Activated CD8-positive, alpha-beta memory T cell treated with anti-CD3 and anti-CD28 coated beads for 4 hours (primary cell): ENCODE measurements at places on chromosomes 3 and 15.

GRCh38 chr3:189474944-189475343, 156.2 kb upstream of the TP63 start:
- no peak for DNase-seq

- no peak for DNase-seq
Measured at GRCh38 chr3:137588871-137589270, 175.2 kb upstream of the SOX14 start.

GRCh38 chr3:122689587-122689986, 8.9 kb downstream of the PARP14 start:
- DNase-seq, result no peak

DNA sequence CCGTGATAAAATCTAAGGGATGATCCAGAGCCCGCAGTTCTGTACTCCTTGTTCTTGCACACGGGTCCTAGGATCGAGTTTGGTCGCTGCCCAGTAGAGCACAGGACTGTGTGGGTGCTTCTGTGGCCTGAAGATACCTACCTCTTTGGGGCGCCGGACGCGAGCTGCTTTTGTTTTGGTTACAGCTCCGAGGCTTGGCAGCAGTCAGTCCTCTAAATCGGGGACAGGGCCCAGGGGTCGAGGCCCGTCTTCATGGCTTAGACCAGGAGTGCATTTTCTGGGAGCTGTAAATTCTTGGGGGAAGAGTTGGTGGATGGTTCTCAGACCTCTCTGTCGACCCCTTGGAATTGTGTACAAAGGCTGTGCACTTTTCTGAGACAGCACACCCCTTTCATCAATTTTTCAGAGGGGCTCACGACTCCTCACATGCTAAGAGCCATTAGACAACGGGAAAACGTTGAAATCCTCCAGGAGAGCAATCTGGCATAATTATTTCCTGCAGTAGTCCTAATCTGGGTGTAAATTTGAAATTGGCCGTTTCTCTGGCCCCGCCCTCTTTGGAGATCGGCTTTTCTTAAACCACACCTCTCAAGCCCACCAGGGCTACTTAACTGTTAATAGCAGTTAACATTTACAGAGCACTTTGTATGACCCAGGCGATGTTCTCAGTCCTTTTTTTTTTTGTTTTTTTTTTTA, 928 bp downstream of the CEP97 start:
- DNase-seq, result peak; percentile 9

DNA sequence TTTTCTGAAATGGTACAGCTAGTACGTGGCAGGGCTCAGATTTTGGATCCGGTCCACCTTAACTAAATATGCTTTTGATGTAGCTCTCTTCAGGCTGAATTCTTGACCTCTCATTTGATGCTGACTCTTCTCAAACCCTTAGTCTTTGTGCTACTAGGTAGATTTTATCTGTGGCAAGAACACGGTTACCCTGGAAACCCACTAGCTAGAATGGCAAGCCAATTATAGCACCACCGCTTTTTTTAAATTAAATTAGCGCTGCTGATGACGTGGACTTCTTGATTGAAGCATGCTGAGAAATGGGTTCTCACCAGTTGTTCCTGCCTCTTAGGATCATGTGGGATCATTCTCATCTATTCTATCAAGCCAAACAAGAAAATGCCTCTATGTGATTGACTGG, 421.5 kb downstream of the LPP start:
- DNase-seq, result no peak

- no peak for DNase-seq
Measured at GRCh38 chr3:79769229-79769628, 1.4 kb upstream of the ROBO1 start.

GRCh38 chr3:39080026-39080425, 27.4 kb downstream of the GORASP1 start:
- no peak for DNase-seq

- DNase-seq, result no peak
Measured at GRCh38 chr3:65983100-65983499, 55.6 kb downstream of the MAGI1 start.

GRCh38 chr15:92451225-92451825, 57.6 kb downstream of the ST8SIA2 start:
- DNase-seq, result no peak

DNA sequence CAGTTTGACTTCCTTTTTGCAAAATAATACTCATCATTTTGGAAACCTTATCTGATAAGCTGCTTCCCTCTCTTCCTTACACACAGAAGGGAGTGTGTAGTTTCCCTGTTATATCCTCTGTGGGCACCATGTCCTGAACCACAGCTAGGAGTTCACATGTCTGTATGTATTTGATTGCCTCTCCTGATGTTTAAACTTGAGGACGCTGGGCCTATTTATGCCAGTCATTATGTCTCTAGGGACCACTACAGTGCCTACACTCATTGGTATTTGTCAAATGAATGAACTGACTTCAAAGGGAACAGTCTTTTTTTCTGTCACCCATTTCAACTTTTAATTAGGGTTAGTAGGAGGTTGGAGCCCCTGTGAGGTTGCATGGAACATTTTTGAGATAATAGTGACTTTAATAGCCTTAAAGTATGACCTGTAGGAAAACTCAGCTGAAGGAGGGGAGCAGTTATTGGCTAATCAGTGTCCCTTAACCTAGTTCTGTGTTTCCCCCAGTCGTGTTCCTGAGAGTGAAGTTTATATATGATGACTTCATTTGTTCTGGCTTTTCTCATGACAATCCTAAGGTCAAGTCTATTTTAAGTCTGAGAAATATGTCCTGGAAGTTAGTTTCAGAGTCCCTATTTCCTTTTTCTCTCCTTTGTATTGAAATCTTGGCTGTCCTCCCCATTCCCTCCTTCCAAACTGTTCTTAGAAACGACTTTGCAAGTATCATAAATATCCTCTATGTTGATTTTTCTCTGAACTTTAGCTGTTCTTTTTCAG, 28.9 kb downstream of the PDE8A start:
- DNase-seq, result no peak

DNA sequence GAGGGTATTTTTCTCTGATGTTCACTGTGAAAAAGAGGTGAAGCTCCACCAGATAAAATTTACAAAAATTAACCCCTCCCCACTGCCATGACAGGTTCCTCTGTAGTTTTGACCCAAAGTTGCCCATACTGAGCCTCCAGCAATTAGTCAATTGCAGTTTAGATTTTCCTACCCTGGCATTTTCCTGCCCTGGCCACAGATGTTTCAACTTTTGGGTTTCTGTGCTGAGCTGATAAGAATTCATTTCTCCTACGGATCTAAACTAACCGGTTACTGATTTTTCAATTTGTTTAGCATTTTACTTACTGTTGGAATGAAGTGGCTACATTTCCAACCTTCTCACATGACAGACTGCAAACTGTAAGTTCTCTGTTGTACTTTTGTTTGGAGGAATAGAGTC, 1346.1 kb upstream of the EPHA6 start:
- no peak for DNase-seq

GRCh38 chr15:62506217-62506805, 341.2 kb upstream of the C2CD4B start:
- DNase-seq, result no peak

- no peak for DNase-seq
Measured at GRCh38 chr3:27746838-27747237, 24.7 kb upstream of the EOMES start.

- no peak for DNase-seq
Measured at GRCh38 chr3:129793942-129794310, 99.6 kb downstream of the TMCC1 start.

GRCh38 chr3:50154840-50155490, at the start of gene SEMA3F:
SEMA3F (plus strand) TSS chr3:50155324; CDS start chr3:50159623, 4,299 bp downstream.
- DNase-seq, result peak; percentile 33

DNA sequence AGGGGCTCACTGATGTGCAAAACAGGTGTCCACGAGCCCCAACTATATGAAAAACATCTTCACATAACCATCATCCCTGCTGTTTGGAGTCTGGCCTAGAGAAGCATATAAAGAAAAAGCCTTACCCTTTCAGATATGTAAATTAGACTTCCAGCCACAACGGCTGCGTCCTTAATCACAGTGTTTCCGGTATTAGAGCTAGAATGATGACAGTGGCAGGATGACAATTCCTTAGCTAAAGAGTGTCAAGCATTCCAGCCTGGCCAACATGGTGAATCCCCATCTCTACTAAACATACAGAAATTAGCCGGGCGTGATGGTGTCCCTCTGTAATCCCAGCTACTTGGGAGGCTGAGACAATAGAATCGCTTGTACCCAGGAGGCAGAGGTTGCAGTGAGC, 19.5 kb upstream of the SAMD7 start:
- DNase-seq, result no peak

DNA sequence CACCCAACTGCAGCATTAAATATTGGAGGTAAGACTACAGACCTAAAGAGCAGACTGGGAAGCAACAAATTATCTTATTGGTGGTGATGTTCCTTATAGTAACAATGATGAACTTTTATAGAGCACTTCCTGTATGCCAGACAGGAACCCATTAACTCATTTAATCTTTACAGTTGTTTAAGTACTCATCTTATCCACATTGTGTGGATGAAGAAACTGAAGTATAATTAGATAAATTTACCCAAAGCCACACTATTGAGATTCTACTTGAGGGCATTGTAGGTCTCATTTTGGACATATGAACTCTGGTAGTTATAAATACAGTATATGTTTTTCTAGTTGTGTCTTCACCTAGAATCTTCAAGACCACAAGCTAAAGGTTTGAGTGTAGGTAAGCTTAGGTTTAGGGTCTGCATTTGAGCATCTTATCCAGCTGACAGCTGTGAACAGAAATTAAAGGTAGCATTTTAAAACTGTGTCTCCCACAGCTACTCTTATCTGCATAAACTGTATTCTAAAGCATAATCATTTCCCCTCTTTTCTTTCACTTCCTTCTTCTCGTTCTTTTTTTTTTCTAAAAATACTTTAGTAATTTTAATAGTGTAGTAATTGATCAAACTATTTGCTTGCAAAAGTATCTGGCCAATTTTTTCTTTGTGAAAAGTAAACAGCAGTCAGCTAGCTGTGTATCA, 138.2 kb downstream of the UBE2E2 start:
- no peak for DNase-seq

- no peak for DNase-seq
Measured at GRCh38 chr3:24578951-24579421, 84.3 kb upstream of the THRB start.

- no peak for DNase-seq
Measured at GRCh38 chr3:141851411-141851810, 25.0 kb upstream of the ATP1B3 start.

DNA sequence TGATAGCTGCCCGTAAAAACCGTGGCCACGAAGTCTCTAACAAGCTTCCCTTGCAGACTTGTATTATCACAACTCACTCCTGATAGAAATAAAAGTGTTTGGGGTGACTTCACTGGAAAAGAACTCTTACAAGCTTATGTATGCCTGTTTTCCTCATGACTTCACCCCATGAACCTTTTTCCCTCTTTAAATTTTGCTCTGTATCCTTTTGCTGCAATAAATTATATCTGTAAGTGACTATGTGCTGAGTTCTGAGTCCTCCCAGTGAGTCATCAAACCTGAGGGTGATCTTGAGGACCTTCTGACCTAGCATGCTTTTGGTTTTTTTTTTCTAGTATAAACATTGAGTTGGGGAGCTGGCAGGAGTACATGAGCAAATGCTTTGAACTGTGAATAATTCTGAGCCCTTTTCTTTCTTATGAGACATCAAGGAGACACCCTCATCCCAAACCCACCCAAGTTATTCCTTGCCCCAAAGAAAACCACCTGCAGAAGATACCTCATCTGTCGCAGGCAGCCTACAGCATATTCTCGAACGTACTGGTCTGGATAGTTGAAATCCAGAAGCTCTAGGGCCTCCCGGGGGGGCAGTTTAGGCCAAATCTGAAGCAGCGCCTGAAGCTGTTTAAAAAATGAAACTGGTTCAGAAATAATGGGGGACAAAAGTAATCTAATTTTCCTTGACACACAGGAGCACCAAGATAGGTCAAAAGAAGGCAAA, 85.9 kb downstream of the FAIM start:
- DNase-seq, result no peak

DNA sequence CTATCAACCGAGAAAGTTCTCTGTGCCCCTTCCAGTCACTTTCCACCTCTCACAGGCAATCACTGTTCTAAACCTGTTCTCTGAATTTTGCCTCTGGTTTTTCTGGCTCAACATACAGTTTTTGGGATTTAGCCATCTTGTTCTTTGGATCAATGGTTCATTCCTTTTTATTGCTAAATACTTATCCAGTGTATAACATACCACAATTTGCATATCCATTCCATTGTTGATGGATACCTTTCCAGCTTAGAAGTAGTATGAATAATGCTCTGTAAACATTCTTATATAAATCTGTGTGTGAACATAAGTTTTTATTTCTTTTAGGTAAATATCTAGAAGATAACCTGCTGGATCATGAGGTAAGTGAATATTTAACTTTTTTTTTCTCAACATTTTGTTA, 87.8 kb upstream of the FNDC3B start:
- no peak for DNase-seq

- DNase-seq, result no peak
Measured at GRCh38 chr3:130779031-130779430, 32.4 kb upstream of the PIK3R4 start.

GRCh38 chr3:136637176-136637575, 115.0 kb downstream of the STAG1 start:
- no peak for DNase-seq

GRCh38 chr3:2847062-2847841, 262.9 kb downstream of the IL5RA start:
- DNase-seq, result no peak

GRCh38 chr3:183253528-183254486, 754 bp downstream of the B3GNT5 start:
- no peak for DNase-seq

DNA sequence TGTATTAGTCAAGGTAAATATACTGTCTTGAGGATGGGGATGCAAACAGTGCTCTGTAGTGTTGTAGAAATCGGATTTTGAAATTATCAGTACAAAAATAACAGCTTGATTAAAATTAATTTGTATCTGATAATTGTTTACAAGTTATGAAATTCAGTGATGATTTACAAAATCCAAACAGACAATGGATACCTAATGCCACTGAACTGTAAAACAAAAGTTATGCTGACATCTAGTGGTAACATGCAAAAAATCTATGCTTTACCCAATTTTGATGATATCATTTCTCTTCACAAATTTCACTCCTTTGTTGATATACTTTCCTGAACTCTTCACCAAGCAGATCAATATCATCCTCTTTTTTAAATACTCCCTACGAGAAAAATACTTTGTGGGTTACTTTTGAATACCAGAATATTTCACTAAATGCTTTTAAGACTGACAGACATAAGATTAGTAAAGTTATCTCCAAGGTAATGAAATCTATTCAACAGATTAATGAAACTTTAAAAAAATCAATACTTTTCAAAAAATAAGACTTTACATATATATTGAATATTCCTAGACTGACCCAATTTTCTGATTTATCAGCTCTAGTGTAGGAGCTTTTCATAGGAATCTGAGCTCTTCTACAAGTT, 36.0 kb downstream of the MNS1 start:
- DNase-seq, result no peak

- no peak for DNase-seq
Measured at GRCh38 chr3:184765730-184766074, 46.3 kb upstream of the VPS8 start.
